SW 1271 (cell line): ENCODE measurements at places on chromosomes 3 and 15.
A peak's percentile ranks its signal among the peaks of the same experiment; 100 is the strongest.

GRCh38 chr3:186032321-186032720 lies 76.6 kb downstream of the ETV5 start:
- DNase-seq: no peak

GRCh38 chr15:70314018-70314354 lies 216.3 kb upstream of the TLE3 start:
- DNase-seq: no peak

- no peak for DNase-seq
Observed at GRCh38 chr3:121431726-121432517, 113.9 kb downstream of the POLQ start.

DNA sequence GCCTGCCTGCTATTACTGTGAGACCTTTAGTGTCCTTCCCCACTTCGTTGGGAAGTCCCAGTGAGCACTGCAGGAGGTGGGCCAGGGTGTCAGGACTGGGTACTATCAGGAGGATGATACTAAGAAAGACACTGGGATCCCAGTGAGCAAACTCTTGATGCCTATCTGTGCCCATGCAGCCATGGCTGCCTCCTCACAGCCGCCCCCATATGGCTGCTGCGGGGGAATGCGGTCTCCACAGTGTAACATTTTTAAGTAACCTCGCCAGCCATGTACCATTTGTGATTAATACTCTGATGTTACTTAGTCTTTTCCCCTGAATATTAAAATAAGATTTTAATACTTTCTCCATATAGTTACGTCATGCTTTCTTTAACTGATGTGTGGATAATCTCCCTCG lies 312.2 kb downstream of the RYR3 start:
- DNase-seq: no peak

- DNase-seq: no peak
Observed at GRCh38 chr3:41363830-41364523, 164.7 kb downstream of the CTNNB1 start.

- no peak for DNase-seq
Observed at GRCh38 chr3:129552287-129553050, 9.5 kb downstream of the H1-8 start.

DNA sequence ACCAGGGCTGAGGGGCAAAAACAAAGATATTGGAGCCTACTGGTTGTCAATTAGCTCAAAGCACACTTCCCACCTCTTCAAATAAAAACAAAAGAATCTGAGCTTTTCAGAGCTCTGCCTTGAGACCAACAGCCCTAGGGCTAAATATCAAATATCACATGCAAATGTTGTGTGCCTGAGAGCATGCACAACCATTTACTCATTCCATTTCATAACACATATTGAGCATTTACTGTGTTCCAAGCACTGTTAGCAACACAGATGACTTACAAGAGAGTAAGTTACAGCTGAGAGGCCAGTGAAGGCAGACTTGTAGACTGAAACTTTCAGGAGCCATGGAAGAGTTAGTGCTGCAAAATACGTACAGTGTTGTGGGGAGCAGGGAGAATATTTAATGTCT lies 222.4 kb downstream of the CPNE4 start:
- no peak for DNase-seq

GRCh38 chr3:74003734-74004133 lies 379.0 kb upstream of the PDZRN3 start:
- no peak for DNase-seq

- peak; percentile 18 for DNase-seq
Observed at GRCh38 chr15:29668120-29668602, 154.1 kb downstream of the TJP1 start.

DNA sequence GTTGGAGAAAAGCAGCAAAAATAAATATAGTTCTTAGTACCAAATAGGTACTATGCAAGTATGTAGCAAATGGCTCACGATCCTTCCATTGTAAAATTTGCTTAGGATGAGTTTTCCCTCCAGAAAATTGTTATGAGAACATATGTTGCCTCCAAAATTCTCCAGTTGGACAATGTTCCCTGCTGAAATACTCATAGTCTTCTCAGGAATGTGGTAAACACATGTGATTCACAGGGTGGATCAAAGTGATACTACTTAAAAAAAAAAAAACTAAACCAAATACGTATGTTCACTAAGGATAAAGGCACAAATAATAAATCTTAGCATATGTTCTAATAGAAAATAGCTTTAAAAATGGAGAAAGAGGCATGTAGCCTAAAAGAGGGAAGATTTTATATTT lies 84.3 kb upstream of the ZNF385D start:
- no peak for DNase-seq

- no peak for DNase-seq
Observed at GRCh38 chr3:89562373-89562772, 455.0 kb downstream of the EPHA3 start.

GRCh38 chr3:154121701-154122551 lies 736 bp downstream of the ARHGEF26 start:
- DNase-seq: peak; percentile 21

DNA sequence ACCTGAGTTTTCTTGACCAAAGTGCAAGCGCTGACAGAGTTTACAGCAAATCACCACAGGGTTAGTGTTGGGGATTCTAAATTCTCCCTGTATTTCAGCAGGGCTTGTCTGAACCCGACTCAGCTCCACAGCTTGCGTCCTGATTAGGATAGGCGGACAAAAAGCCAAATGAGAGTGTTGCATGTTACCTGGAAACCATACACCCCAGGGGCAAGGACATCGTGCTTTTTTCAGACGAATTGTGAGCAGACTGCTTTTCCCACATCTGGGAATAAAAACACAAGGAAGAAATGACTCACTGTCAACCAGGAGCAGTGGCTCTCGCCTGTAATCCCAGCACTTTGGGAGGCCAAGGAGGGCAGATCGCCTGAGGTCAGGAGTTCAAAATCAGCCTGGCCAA lies 3.0 kb downstream of the DZIP1L start:
- DNase-seq: no peak

DNA sequence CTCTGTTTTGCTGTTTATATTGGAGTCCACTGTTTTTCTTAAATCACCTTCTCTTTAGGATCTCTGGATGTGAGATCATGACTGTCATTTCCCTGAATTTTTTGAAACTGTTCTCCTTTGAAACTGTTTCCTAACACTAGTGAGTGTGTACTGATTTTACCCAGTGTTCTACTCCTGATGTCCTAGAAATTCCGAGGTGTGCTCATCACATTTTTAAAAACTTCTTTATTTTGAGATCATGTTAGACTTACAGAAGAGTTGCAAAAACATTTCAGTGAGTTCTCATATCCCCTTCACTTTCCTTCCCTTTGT lies 292.6 kb downstream of the NFKBIZ start:
- DNase-seq: no peak

DNA sequence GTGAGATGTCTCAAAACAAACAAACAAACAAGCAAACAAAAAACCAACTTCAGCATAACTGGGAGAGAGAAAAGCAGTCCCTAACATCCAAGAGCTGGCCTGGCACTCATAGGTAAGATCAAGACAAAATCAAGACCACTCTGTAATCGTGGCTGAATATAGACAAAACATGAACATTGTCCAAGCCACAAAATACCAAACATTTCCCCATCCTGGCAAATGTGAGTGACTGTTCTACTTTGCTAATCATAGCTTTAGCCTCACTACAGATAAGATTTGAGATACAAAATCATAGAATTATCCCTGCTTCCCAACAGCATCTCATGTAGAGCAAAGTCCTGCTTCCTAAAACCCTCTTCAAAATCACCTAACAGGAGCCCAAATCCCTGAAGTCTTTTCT lies 116.7 kb upstream of the PRTG start:
- no peak for DNase-seq

DNA sequence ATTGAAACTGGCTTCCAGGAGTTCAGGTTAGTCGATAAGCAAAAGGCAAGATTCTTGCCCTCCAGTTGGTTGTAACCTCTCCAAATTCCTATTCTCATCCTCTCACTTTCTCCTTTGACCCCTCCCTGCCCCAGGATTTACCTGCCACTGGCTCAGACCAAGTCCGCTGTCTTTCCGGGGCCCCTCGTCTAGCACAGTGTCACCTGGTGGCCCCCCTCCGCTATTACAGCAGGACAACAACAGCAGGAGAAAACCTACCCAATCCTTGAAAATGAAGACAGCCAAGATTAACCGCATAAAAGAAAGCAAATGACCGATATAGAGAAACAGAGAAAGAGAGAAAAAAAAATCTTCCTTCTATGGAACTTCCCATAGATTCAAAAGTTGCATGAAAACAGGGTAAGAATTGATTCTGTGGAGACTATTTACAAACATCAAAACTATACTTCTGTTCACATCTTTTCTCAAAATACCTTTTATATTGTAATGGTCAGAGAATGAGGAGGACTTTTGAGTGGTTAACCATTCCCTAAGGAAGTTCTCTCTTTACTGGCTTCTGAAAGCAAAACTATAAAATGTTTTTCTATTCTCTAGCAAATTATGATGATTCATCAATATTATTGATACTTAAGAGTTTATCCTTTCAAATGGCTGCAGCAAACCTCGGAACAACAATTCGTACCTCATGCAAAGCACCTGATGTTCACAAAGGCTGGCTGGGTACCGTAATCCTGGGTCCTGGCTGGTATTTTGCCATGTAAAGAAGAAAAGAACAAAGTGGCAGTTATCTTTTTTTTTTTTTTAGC lies 10.0 kb upstream of the ST8SIA2 start:
- no peak for DNase-seq

DNA sequence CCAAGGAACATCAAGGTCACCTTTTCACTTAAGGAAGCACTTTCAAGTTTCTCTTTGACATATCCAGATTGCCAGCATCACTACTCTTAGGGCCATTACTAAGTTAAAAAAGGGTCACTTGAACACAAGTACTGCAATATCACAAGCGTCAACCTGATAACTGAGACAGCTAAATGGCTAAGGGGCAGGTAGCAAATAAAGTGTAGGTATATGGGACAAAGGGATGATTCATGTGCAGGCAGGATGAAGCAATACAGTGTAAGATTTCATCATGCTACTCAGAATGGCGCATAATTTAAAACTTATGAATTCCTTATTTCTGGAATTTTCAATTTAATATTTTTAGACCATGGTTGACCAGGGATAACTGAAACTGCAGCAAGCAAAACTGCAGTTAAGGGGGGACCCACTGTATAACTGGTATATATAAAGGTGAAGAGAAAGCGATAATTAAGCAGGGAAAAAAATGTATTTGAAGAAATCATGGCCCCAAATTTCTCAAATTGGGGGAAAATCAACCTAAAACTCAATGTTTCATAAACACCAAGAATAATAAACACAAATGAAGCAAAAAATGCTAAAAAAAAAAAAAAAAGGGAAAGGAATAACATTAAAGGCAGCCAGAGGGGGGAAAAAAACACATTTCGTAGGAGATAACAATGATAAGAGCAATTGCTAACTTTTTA lies 13.1 kb downstream of the CCR1 start:
- no peak for DNase-seq

- DNase-seq: no peak
Observed at GRCh38 chr3:10522646-10523303, 17.4 kb upstream of the ATP2B2 start.

DNA sequence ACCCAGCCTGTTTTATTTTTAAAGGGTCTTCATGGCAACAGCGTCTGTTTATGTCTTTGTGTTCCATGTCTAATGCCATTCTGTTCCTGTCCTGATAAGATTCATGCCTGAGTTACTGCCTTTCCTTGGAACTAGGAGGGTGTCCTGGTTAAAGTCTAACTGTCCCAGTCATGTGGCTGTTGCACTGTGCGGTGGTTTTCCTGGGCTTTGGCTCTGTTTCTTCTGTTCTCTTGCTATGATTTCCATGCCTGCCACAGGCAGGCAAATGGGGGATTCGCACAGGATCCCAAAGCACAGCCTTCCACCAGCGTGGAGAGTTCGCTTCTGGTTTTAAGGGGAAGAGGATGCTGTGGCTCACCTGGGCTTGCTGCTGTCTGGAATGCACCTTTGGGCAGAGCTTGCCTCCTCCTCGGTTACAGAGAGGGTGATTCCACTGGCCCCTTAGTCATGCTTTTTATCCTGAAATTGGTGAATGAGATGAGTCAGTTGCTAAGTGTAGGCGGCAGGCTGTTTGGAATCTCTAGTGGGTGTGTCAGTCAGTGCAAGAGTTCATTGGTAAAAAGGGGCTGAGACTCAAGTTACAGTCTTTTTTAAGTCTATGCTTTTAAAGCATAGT lies 86.8 kb downstream of the CCK start:
- DNase-seq: peak; percentile 36

DNA sequence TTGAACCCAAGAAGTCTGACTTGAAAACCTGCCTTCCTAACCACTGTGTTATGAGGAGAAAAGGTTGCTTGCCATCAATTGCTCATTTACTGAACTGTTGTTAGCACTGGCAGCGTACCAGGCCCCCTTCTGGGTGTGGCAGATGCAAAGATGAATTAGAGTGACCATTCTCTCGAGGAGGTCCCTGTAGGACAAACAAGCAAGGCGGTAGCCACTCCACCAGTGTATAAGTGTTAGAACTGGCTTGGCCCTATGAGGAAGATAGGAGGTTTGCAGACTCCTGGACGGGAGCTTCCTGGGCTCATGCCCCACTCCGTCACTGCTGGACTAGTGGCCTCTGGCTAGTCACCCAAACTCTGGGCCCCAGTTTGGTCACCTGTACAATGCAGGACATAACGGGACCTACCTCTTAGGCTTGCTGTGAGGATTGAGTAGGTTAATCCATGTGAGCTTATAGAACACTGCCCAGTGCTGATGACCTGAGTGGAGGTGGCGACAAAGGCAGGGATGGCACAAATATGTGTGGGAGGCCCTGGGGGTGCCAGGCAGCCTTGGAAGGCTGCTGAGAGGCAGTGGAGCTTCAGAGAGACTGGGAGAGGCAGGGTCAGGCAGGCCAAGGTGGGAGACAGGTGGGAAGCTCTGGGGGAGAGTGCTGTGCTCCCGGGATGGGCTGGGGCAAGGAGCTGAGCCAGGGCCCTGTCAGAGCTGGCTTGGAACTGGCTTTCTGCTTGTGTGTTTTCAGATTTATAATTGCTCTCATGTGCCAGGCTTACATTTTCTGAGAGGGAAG lies 145.9 kb downstream of the DNAJB8 start:
- no peak for DNase-seq

- no peak for DNase-seq
Observed at GRCh38 chr3:18419232-18419631, 5.9 kb downstream of the SATB1 start.

DNA sequence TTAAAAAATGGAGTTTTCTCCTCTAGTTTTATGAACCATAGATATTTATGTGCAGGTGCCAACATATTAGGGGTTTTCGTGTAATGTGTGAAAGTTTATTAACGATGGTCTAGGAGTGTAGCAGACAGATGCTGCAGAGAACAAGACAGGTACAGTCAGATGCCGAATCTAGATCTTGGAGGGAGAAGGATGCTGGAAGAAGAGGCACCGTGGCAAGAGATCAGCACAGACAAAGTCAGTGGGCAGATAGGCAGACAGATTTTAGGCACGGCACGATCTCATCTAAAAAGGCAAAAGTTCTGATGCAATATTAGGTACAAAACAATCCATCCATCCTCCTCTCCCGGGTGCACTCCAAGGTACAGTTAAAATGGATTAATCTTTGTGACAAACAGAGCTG lies 161.6 kb downstream of the TIGIT start:
- DNase-seq: no peak

GRCh38 chr3:187798531-187799530 lies 53.6 kb upstream of the BCL6 start:
- no peak for DNase-seq

- no peak for DNase-seq
Observed at GRCh38 chr3:3605226-3605625, 194.0 kb upstream of the LRRN1 start.
